ENCODE measurements at places on chromosomes 2 and 18. TPM values are rescaled to one million over a fixed set of nuclear protein-coding genes. Genes with fewer than 3 reads are reported as not detected.

The KCNJ13 gene
- not detected for total RNA-seq

The ANO7 gene
- total RNA-seq, result 0.35 TPM

The ERMN gene
- 0.04 TPM for total RNA-seq

The AQP4 gene
- 0.58 TPM for total RNA-seq

The GPR155 gene
- total RNA-seq, result 3.8 TPM

The UNC80 gene
- 2.0 TPM for total RNA-seq

The LOXHD1 gene
- total RNA-seq, result 1.3 TPM

The RBM45 gene
- total RNA-seq, result 12.5 TPM

The MFSD6 gene
- 7.1 TPM for total RNA-seq

The XRCC5 gene
- total RNA-seq, result 188 TPM

The DNAJC5G gene
- total RNA-seq, result not detected

The RND3 gene
- 51.2 TPM for total RNA-seq

The CLHC1 gene
- total RNA-seq, result 9.3 TPM

The GATA6 gene
- 1.4 TPM for total RNA-seq

The ARMC9 gene
- 6.6 TPM for total RNA-seq

The ADRA2B gene
- total RNA-seq, result 2.3 TPM

The COPS8 gene
- total RNA-seq, result 57.3 TPM

The RETSAT gene
- 11.7 TPM for total RNA-seq

- no peak overlapping the region for H3K4me3 ChIP-seq
- DNase-seq, result no peak
- H3K4me1 ChIP-seq, result no peaks in the 10 kb centered on the region
- no peak overlapping the region for H3K27ac ChIP-seq
Observed at GRCh38 chr2:138094031-138094430, 129.8 kb downstream of the HNMT start.

DNA sequence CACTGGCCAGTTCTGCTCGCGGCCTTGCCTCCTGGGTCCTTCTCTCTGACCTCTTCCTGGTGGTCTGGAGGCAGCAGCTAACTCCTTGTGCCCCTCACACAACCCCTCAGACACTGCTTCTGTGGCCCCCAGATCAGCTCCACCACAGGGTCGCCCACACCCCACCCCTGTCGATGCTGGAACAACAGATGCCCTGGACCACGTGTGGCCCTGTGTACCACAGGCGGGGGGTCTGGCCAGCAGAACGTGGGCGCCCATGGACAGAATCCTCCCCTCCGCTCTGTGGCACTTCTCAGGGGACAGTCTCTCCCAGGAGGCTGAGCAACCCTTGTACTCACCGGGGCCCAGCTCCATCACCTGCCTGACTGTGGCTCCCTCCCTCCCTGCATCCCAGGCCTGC lies 245.6 kb downstream of the NDUFA10 start:
- peaks cover 21% of the 10 kb centered on the region for H3K27me3 ChIP-seq
- no peak overlapping the region for H3K4me3 ChIP-seq
- peaks cover 21% of the 10 kb centered on the region for H3K4me1 ChIP-seq

- no peaks in the 10 kb centered on the region for H3K36me3 ChIP-seq
- no peaks in the 10 kb centered on the region for H3K27me3 ChIP-seq
- no peak overlapping the region for H3K27ac ChIP-seq
- no peaks in the 10 kb centered on the region for H3K4me1 ChIP-seq
- DNase-seq, result peak; percentile 24
Observed at GRCh38 chr2:142980246-142981068, 103.0 kb downstream of the KYNU start.

DNA sequence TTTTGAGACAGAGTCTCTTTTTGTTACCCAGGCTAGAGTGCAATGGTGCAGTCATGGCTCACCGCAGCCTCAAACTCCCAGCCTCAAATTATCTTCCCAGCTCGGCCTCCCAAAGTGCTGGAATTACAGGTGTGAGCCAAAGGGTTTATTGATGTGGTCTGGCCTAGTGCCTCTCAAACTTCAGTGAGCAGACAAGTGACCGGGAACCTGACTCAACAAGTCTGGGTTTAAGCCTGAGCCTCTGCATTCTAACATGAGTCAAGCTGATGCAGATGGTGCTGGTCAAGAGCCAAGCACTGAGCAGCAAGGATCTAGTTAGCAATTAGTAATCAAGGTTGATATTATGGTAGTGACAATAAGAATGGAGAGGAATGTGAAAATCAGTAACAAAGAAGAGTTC lies 21.3 kb downstream of the CDK15 start:
- H3K36me3 ChIP-seq, result no peaks in the 10 kb centered on the region
- H3K4me1 ChIP-seq, result no peaks in the 10 kb centered on the region
- no peaks in the 10 kb centered on the region for H3K27me3 ChIP-seq
- DNase-seq, result no peak

DNA sequence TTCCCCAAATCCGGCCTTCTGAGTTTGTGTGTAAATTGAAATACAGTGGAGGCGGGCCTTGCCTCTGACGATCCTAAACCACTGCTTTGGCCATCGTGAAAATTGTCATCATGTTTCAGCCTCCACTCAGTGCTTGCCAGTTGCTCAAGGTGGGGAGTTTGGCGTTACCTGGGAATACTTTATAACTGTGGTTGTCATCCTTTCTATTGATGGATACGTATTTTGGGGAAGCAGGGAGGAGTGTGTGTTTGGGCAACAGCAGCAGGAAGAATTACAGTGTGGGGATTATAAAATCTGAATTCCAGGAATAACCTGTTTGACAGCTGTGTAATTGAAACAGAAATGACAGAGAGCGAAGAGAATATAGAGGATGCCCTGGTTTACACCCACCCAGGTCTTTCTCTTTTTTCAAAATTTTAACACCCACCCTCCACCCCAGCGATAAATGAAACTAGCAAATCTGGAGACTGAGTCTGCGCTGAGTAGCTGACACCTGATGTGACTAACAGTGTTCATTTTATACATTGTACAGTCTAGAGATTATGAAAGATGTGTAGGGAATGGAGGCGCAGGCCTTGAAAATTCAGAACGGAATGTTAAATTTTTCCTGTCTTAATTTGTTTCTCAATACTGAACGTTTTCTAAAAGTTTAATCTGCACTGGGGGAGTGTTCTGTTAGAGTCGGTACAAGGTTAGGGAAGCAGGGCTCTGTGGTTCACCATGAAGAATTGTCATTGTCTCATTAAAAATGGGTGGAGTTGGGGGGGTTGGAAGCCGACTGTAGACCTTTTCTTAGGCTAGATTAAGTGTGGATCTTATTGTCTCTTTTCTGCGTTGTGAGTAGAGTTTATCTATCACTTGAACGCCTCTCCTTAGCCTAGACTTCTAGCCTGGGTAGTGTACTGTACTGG lies 1.6 kb downstream of the MAP4K4 start:
- peak overlapping the region; percentile 87 for H3K27ac ChIP-seq
- H3K36me3 ChIP-seq, result peaks cover 7% of the 10 kb centered on the region
- DNase-seq, result no peak
- H3K4me3 ChIP-seq, result peak overlapping the region; percentile 67

GRCh38 chr2:127642706-127643438 lies 3.1 kb upstream of the GPR17 start:
- H3K27me3 ChIP-seq, result no peaks in the 10 kb centered on the region
- DNase-seq, result no peak
- no peak overlapping the region for H3K4me3 ChIP-seq

- H3K4me3 ChIP-seq, result no peak overlapping the region
- peak overlapping the region; percentile 17 for H3K27ac ChIP-seq
- DNase-seq, result peak; percentile 74
- no peaks in the 10 kb centered on the region for H3K27me3 ChIP-seq
- H3K36me3 ChIP-seq, result no peaks in the 10 kb centered on the region
- H3K4me1 ChIP-seq, result peaks cover 25% of the 10 kb centered on the region
Observed at GRCh38 chr2:160375802-160376469, 117.7 kb downstream of the RBMS1 start.

- peaks cover 2% of the 10 kb centered on the region for H3K27me3 ChIP-seq
- no peak overlapping the region for H3K4me3 ChIP-seq
- no peak for DNase-seq
- no peaks in the 10 kb centered on the region for H3K36me3 ChIP-seq
Observed at GRCh38 chr2:16203691-16204090, 263.3 kb downstream of the MYCN start.

DNA sequence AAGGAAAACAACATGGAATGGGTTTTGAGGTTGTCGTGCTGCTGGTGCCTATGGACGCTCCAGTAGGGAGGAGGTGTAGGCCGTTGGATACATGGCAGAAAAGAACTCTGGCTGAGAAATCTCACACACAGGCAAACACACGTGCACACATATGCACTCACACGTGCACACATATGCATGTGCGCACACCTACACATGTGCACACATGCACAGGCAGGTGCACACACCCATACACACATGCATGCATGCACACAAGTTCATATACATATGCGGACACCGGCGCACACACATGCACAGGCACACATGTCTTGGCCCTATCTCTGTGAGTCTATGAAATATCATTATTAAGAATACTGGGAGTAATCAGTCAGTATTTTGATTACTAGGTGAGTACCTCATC lies 150.4 kb downstream of the LRRC30 start:
- H3K4me1 ChIP-seq, result no peaks in the 10 kb centered on the region
- H3K27ac ChIP-seq, result no peak overlapping the region
- no peaks in the 10 kb centered on the region for H3K36me3 ChIP-seq
- DNase-seq, result no peak
- no peaks in the 10 kb centered on the region for H3K27me3 ChIP-seq

- no peak overlapping the region for H3K4me3 ChIP-seq
- H3K27ac ChIP-seq, result no peak overlapping the region
- peaks cover 11% of the 10 kb centered on the region for H3K4me1 ChIP-seq
- DNase-seq, result no peak
Observed at GRCh38 chr2:152532241-152532640, 185.0 kb downstream of the PRPF40A start.

DNA sequence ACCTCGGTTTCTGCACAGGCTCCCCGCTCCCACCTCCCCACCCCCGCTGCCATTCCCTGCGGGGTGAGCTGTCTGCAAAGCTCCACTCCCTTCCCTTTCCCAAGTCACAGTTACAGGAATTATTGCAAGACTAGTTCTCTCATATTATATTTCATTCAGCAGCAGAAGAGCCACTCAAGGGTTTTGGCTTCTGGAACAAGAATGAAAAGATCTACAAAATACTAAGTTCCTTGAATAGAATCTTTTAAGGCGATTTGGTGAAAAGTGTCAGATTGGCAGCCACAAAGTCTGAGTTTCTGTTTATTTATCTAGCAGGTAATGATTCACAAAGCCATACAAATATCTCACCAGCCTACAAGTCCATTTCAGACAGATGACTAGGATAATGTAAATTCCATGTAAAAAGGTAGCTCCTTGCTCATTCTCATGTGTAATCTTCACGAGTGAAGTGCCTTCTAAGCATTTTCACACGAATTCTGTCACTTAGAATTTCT lies 221.9 kb upstream of the RBBP8 start:
- peaks cover 3% of the 10 kb centered on the region for H3K4me1 ChIP-seq
- DNase-seq, result peak; percentile 57
- no peak overlapping the region for H3K4me3 ChIP-seq
- peak overlapping the region; percentile 62 for H3K27ac ChIP-seq
- no peaks in the 10 kb centered on the region for H3K27me3 ChIP-seq

DNA sequence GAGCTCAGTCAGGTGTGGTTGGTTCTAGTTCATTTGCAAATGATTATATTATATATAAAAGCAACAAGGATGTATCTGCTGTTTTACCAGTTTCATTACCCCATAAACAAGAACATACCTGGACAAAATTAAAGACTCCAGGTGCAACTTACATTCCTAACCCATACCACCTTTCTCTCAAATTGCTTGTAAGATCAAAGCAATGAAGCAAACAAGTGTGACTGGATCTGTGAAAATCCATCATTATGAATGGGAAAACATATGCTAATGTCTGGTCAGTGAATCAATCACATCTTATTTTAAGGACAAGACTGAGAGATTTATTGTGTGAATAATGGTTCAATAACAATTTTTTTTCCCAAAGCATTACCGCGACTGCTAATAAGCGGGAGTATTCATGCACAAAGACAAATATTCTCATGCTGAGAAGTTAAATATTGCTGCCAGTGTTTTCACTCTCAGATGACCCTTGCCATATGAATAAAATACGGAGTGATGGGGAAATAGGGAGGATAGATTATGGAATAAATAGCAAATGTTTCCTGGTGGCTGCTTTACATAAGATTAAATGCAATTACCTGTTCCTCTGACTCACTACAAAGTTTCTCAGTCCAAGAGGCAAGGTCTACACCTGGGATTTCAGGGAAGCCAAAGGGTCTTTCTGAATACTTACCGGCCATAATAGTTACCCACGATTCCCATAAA lies 59.3 kb downstream of the WDR75 start:
- H3K27ac ChIP-seq, result no peak overlapping the region
- no peaks in the 10 kb centered on the region for H3K4me1 ChIP-seq
- H3K36me3 ChIP-seq, result no peaks in the 10 kb centered on the region
- H3K4me3 ChIP-seq, result no peak overlapping the region

- H3K27ac ChIP-seq, result peak overlapping the region; percentile 91
- H3K4me3 ChIP-seq, result no peak overlapping the region
- H3K27me3 ChIP-seq, result no peaks in the 10 kb centered on the region
- no peaks in the 10 kb centered on the region for H3K36me3 ChIP-seq
Observed at GRCh38 chr2:41966920-41967319, 80.9 kb upstream of the PKDCC start.

- H3K4me1 ChIP-seq, result no peaks in the 10 kb centered on the region
- H3K27ac ChIP-seq, result no peak overlapping the region
- no peak for DNase-seq
- no peaks in the 10 kb centered on the region for H3K27me3 ChIP-seq
- H3K36me3 ChIP-seq, result no peaks in the 10 kb centered on the region
Observed at GRCh38 chr2:227853765-227854271, 17.6 kb upstream of the DAW1 start.

DNA sequence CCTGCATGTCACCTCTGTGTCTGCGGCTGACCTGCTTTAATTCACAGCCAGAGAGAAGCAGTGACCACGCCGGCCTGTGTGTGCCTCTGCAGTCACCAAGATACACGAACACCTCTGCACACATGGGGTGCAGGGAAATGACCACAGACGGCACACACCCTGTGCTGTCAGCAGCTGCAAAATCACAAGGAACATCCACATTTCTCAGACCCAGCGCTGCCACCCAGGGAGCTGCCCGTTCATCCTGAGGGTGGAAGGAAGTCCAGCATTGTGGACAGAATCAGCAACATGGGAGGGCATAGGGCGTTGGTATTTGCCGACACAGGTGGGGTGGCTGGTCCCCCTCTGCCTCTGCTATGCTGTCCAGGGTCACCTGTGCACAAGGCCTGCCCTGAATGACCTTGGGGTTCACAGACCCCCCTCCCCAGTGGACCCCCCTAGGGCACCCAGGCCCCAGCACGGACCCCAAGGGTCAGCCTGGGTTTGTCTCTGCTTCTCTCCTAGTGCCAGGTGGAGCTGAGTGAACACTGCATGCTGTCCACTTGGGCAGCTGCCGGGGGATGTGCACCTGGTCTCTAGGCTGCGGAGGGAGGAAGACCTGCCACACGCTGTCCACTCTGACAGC lies 107.4 kb downstream of the PXDN start:
- no peak for DNase-seq
- no peak overlapping the region for H3K4me3 ChIP-seq
- peaks cover 11% of the 10 kb centered on the region for H3K4me1 ChIP-seq
- H3K27me3 ChIP-seq, result no peaks in the 10 kb centered on the region
- no peak overlapping the region for H3K27ac ChIP-seq

GRCh38 chr18:77055429-77056300 lies 76.9 kb downstream of the MBP start:
- DNase-seq, result peak; percentile 71
- H3K4me1 ChIP-seq, result peaks cover 61% of the 10 kb centered on the region
- H3K27me3 ChIP-seq, result no peaks in the 10 kb centered on the region
- peak overlapping the region; percentile 80 for H3K27ac ChIP-seq

GRCh38 chr2:228407821-228408220 lies 226.3 kb upstream of the SPHKAP start:
- H3K4me3 ChIP-seq, result no peak overlapping the region
- no peak overlapping the region for H3K27ac ChIP-seq
- no peaks in the 10 kb centered on the region for H3K4me1 ChIP-seq
- no peaks in the 10 kb centered on the region for H3K36me3 ChIP-seq

- H3K36me3 ChIP-seq, result no peaks in the 10 kb centered on the region
- no peak overlapping the region for H3K27ac ChIP-seq
- no peak for DNase-seq
- H3K4me1 ChIP-seq, result peaks cover 14% of the 10 kb centered on the region
Observed at GRCh38 chr2:233076749-233077148, 16.6 kb downstream of the INPP5D start.
